ENCODE measurements at places on chromosomes 2 and 18.

- no peak for DNase-seq
Measured at GRCh38 chr2:150357770-150358467, 129.5 kb downstream of the RND3 start.

DNA sequence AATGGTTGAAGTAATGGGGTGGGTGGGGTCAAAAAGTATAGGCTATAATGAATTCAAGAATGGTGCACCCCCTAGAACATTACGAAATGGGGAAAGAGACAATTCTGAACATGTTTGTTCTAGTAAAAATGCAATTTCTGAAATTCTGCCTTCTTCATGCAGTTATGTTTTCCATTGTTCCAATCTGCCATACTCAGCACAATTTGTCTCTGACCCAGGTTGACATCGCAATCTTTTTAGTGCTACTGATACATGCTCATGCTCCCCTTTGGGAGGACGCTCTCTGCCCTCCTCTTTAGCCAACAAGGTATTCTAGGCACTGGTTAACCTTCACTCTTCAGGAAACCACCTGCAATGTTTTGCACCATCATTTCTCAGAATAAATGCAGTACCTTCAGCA lies 1303.9 kb upstream of the PIK3C3 start:
- DNase-seq, result no peak

GRCh38 chr2:102053096-102053495 lies 61.3 kb downstream of the IL1R2 start:
- DNase-seq, result no peak

DNA sequence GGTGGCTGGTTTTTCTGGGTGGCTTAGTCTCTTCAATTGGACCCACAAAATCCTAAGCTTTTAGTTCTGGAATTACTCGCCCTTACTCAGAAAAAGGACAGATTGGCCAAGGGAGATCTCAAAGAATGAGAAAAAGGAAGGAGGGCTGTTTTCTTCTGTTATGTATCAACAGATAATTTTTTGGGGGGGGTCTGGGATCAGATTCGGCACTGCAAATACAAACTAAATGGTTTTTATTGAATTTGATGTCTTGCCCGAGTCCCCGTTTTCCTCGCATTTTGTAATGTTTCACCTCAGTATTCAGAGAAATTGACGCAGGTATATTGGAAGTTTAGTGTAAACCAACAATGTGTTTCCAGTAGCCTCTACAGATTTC lies 762 bp downstream of the YIPF4 start:
- DNase-seq, result no peak

GRCh38 chr2:36246320-36246990 lies 109.1 kb upstream of the CRIM1 start:
- no peak for DNase-seq

GRCh38 chr2:23456881-23457760 lies 72.1 kb downstream of the KLHL29 start:
- no peak for DNase-seq

DNA sequence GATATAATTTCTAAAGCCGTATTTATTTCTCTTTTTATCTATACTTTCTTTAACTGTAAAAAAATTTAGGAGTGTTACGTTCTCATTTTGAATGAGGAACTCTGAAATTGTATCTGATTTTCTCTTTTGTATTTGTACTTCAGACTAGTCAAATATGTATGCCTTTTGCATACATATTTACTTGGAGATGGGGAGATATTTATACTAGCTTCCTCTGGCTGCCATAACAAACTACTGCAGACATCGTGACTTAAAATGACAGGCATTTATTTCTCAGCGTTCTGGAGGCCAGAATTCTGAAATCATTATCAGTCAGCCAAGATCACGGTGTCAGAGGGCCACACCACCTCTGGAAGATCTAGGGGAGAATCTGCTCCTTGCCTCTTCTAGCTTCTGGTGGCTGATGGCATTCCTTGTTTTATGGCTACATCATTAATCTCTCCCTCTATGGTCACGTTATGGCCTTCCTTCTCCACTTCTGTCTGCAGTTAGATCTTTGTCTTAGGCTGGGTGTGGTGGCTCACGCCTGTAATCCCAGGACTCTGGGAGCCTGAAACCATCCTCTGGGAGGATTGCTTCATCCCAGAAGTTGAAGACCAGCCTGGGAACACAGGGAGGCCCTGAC lies 8.2 kb downstream of the LCLAT1 start:
- DNase-seq, result no peak

DNA sequence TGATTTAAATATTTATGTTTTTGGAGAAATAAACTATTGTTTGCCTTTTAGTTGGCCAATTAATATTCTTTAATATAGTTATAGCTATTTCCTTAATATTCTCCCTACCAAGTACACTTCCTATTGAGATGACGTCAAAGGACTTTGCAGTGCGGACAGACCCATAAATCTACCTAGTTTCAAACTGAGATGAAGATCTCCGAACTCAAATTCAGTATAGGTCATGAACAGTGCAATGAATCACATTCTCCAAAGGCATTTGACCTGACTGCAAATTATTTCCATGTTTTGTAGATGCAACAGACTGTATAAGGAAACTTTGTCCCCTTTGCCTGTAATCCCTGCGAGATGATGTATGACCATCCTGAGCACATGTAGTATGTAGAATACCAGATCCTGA lies 342.6 kb upstream of the FIGN start:
- DNase-seq, result no peak

- DNase-seq, result no peak
Measured at GRCh38 chr2:60926741-60927552, 45.6 kb downstream of the REL start.

DNA sequence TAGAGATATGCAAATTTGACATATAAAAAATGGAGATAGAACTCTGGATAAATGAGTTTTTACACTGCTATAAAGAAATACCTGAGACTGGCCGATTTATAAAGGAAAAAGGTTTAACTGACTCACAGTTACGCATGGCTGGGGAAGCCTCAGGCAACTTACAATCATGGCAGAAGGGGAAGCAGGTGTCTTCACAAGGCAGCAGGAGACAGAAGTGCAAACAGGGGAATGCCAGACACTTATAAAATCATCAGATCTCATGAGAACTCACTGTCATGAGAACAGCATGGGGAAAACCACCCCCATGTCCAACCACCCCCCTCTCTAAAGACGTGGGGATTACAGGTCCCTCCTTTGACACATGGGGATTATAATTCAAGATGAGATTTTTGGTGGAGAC lies 1540.2 kb upstream of the SLC39A10 start:
- DNase-seq, result no peak

GRCh38 chr2:64754570-64754969 lies 100.9 kb upstream of the SERTAD2 start:
- DNase-seq, result no peak

DNA sequence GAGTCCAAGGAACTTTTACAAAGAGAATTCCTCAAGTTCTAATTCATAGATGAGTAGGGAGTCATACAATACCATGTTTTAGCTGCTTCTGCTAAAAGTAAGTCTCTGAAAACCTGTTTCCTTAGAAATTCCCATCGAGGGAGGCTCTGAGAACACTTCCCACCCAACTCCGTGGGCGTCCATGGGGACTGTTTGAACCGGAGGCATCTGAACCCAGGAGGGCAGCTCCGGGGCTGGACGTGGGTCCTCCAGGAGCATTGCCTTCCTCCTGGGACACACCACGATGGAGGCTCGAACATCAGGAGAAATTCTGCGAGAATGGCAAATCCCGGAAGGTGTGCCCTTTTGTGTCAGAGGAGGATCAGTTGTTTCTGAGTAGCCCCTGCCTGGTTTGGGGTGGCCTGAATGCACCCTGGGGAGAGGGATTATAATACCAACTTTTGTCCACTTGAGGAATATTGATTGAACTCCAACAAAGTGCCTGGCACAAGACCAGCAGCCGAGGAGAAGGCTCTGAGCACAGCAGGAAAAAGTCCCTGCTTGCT lies 327.5 kb upstream of the SALL3 start:
- no peak for DNase-seq

DNA sequence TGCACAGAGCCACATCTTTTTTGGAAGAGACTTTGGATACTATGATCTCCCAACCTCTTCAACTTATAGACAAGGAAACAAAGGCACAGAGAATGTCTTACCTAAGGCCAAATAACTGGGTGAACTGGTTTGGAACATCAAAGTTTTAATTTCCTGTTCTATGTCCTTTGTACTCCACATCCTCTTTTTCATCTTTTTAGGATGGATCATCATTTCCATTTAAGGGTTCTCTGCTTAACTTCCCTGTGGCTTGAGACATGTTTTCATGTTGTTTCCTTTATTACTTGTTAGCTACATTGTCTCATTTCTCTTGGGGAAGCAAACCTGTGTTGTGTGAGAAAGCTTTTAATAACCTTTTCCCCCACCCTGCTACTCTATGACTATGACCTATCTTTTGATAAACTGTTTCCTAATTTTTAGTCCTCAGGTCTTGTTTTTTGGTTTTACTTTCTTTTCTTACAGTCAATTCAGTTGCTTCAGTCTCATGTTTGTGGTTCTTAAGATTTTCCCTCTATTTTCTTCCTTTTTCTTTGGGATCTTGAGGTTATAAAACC lies 22.5 kb upstream of the RMND5A start:
- DNase-seq, result no peak

GRCh38 chr2:81061016-81061415 lies 756.5 kb upstream of the LRRTM1 start:
- no peak for DNase-seq

DNA sequence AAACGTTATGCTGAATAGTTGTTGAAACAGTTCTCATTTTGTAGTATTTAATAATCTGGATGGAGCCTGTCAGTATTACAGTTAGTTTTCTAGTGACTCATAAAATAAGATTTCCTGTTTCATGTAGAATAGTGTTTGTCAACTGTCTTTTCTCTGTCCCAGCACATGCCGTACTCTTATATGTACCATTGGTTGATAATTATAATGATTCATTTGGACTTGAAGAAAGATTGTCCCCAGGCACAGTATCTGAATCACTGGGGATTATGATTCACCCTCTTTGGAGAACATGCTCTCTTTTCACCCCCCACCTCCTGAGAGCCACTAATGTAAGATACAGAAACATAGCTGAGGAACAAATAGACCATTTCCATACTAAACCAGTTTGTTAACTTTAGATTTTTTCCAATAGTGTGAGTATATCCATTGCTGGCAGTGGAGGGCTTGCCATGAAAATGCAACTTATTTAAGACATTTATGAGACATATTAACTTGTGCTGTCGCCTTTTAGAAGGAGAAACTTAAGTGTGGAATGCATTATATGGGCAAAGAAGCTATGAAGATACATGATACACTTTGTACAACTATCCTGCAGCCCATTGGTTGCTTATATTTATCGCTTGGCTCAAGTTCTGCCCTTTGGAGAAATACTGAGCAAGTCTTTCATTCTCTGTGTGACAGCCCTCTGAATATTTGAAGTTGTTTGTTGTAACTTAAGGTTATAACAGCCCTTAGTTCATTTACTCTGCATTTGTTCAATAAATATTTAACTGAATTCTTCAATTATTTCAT lies 12.4 kb downstream of the COPS8 start:
- no peak for DNase-seq

- no peak for DNase-seq
Measured at GRCh38 chr2:29032189-29032588, 42.1 kb downstream of the PCARE start.

DNA sequence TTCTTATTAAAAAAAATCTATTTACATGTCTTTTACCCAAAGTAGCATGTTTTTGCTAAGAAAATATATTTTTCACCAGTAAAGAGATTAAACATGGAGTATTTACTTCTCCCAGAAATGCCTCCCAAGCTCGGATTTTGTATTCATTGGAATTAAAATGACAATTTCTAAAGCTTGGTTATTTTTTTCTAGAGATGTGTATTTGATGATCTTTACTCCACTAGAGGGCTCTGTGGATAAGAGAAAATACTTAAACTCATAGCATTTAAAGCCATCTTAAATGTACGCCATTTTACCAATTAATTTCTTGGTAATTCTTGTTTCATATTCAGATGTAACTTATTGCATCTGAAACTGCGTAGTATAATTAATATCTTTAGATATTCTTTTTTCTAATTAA lies 461.4 kb downstream of the GALR1 start:
- no peak for DNase-seq

- DNase-seq, result no peak
Measured at GRCh38 chr2:134119117-134119712, 134.7 kb upstream of the MGAT5 start.

DNA sequence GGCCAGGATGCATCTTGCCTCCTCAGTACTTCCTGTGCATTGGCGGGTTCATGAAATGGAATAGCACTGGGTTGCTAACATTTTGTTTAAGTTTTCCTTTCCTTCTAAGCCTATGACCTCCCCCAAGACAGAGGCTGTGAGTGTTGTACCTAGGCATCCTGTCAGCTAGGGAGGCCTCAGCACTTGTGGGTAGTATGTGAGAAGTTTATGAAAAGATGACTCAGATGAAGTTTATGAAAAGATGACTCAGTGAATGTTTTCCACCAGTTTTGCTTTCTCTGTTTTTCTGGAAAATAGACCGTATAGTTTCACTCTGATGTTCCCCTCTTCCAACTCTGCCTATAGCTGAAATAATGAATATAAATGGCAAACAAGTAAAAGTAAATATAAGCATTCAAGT lies 412.9 kb downstream of the TMEM182 start:
- no peak for DNase-seq

DNA sequence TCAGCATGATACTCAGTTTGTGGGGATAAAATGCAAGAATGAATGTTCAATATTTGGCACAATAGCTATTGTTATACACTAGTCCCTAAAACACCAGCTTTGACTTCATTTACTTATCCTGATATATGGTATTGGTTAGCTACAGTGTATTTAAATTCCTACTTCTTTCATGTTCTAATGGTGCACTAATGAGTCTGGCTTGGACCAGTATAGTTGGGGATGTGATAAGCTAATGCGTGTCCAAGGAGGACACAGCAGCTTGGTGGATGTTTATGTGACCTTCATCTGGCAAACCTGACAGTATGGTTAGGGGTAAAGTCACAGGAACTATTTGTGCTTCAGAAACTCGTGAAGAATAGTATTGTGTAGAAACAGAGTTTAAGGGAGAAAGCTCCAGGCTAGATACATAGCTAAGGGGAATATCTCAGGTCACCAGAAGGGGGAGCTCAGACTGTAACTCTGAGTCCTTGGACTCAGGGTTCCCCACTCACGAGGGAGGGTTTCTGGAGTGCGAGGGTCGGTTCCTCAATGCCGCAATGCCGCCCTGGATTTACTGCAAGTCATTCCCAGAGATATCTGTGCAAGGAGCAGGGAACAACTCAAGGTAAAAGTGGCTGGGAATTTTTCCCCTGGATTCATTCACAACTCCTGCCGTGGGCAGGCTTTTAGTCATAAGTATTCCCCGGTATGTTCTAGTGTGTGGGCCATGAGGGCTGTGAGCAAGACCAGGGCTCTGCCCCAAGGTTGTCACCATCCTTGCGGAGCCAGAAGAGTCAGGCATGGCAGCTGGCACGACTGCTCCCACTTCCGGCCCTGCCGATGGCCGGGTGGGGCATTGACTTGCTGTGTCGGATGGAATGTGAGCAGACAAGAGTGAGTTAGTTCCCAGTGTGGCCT lies 14.5 kb downstream of the IL1R2 start:
- no peak for DNase-seq

- DNase-seq, result no peak
Measured at GRCh38 chr2:23566241-23567142, 181.5 kb downstream of the KLHL29 start.

- no peak for DNase-seq
Measured at GRCh38 chr2:236250909-236251579, 13.2 kb downstream of the ASB18 start.
